ENCODE measurements at places on chromosomes 13 and 19.

GRCh38 chr19:1225440-1226226, 12.2 kb downstream of the CBARP start:
- no peak for DNase-seq

- DNase-seq, result no peak
Measured at GRCh38 chr19:51531349-51532315, at the start of gene SIGLEC6. SIGLEC6 (minus strand) TSS chr19:51531670; CDS start chr19:51531648, 22 bp downstream.

DNA sequence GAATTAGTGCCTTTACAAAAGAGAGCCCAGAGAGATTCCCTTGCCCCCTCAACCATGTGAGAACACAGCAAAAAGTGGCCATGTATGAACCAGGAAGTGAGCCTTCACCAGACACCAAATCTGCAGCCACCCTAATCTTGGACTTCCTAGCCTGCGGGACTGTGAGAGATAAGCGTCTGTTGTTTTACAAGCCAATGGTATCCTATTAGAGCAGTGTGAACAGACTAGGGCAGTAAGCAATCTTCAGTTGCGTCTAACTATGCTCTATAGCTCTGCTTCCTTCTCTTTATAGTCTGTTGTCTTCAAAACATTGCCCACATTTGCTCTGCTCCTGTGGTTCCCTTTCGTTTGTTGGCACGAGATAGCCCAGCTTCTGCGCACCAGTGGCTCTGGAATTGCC, 109.5 kb upstream of the FNDC3A start:
- DNase-seq, result no peak

DNA sequence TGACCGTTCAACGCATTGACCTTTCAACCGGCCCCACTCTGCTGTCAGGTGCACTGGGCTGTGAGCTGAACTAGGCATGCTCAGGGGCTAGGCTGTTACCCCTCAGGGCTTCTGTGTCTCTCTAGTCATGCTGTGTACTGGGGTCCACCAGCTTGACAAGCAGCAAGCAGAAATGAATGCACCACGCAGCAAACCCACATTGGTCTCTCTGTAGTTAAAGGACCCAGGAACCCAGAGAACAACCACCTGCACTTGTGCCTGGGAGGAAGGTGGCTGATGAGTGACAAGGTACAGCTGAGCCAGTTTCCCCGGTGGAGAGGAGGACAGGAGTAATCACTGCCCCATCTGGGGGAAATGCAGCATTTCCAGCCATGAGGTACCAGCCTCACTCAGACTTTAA, 159.9 kb downstream of the USP12 start:
- DNase-seq, result no peak

DNA sequence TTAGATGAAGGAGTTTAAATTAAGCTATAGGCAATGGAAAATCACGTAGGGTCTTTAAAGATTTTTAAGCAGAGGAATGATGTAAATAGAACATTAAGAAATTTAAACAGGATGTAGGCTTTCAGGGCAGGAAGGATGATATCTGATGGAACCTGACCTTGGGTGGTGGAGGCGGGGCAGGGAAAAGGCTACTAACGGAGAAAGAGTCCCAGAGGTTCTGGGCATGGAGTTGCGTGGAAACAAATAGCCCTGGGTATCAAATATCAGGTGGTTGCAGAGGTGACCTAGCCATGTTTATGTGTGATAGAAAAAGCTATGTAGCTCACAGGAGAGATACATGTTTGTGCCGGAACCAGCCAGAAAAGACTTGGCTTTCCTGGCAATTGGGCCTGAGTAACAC, 7.8 kb upstream of the CDK8 start:
- no peak for DNase-seq

- DNase-seq, result no peak
Measured at GRCh38 chr19:13024126-13024950, 29.1 kb downstream of the NFIX start.

- DNase-seq, result no peak
Measured at GRCh38 chr13:112902669-112903068, 66.3 kb upstream of the MCF2L start.

DNA sequence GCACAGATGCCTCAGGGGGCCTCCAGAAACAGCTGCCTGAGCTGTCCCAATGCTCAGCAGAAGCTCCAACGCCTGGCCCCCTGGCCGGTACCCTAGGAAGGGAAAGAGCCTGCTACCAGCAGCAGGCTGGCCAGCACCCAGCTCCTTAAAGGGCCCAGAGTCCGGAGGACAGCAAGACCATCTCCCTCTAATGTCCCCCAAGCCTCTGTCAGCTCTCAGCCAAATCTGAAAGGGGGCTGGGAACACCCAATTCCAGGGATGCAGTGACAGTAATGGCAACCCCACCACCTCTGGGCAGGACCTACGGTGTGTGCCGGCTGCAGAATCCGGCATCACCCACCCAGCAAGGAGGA, 4.2 kb downstream of the PPP6R1 start:
- no peak for DNase-seq

GRCh38 chr19:27759896-27760295, 1453.1 kb downstream of the UQCRFS1 start:
- DNase-seq, result no peak

- DNase-seq, result no peak
Measured at GRCh38 chr13:33582121-33582520, 235.8 kb upstream of the RFC3 start.

GRCh38 chr19:37951816-37952210, 44.8 kb downstream of the SIPA1L3 start:
- DNase-seq, result no peak

GRCh38 chr13:78198821-78199220, 280.2 kb upstream of the EDNRB start:
- no peak for DNase-seq

DNA sequence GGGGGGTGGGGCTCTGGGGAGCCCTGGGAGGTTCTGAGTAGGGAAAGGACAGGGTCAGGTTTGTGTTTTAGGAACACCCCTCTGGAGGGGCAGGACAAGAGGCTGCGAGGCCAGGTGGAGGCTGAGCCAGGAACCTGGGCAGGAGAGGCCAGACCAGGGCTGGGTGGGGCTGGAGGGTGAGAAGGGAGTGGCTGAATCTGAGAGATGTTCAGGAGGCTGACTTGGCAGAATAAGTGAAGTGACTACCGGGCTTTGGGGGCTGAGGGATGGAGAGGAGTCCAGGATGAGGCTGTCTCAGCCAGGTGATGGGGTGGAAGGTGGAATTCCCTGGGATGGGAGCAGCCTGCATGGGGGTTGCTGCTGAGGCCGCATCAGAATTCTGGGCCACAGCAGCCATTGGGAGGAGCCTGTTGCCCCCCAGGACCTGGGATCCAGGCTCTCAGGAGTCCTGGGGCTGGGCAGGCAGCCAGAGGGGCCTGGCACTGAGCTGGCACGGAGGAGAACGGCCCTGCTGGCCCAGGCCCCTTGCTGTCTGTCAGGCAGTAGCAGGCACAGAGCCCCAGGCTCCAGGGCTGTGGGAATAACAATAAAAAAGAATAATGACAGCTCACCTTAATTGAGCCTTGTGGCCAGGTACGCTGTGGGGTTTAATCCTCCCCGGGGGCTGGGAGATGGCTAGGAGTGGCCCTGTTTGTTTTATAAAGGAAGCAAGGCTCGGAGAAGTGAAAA, 3.3 kb downstream of the PPP5C start:
- DNase-seq, result no peak

- no peak for DNase-seq
Measured at GRCh38 chr13:40141859-40142555, 486.5 kb downstream of the COG6 start.

DNA sequence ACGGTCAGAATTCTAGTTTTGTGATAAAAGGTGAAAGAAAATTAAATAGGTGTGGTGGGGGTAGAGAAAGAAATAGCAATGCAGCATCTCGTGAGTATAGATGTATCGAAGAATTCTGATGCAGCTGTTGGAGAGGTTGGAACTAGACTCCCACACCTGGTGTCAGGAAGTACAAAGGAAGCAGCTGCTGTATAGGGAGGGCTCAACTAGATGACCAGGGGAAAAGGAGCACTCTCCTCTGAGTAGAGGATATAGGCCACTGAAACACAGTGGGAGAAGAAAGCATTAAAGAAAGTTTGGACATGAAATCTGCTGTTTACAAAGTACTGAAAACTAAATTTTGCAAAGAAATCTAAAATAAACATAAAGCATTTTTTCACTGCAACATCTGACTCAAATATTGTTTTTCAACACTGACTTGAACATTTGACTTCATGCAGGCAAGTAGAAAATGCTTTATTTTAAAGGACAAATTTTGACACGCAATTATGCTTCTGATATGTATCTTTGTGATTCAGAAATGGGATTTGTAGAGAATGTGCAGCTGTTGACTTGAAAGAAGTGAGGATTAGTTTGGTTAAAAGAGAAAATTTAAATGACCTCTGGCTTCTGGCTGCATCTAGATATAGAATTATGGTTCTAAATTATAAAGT, 82.2 kb downstream of the MIPEP start:
- DNase-seq, result no peak

DNA sequence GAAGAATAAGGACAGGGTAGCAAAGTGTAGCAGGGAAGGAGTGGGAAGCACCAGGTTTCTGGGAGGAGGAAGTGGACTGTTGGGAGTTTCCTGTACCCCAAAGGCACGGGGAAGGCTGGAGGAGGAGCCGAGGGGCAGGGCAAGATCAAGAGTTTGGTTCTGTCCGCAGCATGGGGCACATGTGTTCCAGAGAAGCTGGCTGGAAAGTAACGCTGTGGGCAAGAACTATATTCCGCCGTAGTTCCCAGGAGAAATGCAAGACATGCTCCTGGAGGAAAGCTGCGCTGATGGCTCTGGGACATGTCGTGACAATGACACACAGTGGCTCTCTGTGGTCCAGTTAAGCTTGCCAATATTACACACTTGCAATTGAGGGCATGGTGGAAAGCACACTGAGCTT, 51.7 kb upstream of the KPNA3 start:
- DNase-seq, result no peak
